Astrocyte (in vitro differentiated cells and primary cell): ENCODE measurements at places on chromosomes 2 and 18. TPM values are rescaled to one million over a fixed set of nuclear protein-coding genes. Genes with fewer than 3 reads are reported as not detected.

Gene CHRND
- not detected in 2 replicates for total RNA-seq

Gene EHD3
- 20.9 and 25.0 TPM in 2 replicates for total RNA-seq

Gene TTLL4
- 27.4 and 33.8 TPM in 2 replicates for total RNA-seq

GRCh38 chr2:129805899-129806298, 173.6 kb upstream of the RAB6C start:
- DNase-seq: no peak

- DNase-seq: no peak
These were observed 33.3 kb downstream of the DOCK10 start for GRCh38 chr2:225008935-225009334.
